HEK293T (cell line): ENCODE measurements at places on chromosomes 11 and 22.

GRCh38 chr11:27391331-27392015 lies 28.5 kb upstream of the CCDC34 start:
- no peak for DNase-seq

DNA sequence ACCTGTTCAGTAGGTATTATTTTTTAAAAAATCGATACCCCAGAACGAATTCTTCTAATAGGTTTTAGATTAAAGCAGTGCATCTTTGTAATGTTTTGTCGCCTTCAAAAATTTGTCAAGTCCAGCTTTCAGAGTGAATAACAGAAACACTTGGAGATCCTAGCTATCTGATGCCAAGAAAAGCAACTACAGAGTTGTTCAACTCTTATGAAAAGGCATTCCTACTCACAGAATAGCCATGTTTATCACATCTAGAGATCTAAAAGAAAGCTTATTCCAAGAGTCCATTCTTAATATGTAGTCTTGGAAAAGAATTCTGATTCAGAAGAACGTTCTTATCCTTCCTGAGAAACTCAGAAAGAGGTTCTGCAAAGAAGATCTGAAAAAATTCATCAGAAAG lies 268.5 kb downstream of the TTC28 start:
- no peak for DNase-seq

DNA sequence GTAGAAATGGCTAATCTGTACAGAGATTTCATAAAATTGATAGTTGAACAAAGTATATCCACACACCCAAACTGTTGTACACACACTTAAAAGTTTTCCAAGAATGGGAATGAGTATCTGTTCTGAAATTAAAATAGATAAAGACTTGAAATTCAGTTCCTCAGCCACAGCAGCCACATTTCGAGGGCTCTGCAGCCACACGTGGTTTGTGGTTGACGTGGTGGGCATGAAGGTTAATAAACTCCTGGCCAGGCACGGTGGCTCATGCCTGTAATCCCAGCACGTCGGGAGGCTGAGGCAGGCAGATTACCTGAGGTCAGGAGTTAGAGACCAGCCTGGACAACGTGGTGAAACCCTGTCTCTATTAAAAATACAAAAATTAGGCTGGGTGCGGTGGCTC lies 24.0 kb downstream of the TPST2 start:
- no peak for DNase-seq

DNA sequence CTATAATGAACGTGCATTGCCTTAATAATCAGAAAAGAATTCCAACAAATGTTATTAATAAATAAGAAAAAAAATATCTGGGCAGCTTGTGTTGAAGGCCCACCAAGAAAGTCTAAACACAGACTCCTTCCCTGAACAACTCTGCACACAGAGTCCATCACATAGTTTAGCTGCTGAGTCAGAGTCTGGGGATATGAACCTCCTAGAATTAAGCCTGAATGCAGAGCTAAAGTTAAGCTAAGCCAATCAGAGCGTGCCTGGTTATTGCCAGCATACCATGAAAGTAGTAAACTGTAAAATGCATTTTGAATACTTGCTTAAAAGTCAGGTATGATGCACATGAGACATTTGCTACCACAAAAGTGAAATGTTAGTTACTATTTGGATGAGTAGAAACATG lies 25.6 kb upstream of the TENM4 start:
- DNase-seq: no peak

DNA sequence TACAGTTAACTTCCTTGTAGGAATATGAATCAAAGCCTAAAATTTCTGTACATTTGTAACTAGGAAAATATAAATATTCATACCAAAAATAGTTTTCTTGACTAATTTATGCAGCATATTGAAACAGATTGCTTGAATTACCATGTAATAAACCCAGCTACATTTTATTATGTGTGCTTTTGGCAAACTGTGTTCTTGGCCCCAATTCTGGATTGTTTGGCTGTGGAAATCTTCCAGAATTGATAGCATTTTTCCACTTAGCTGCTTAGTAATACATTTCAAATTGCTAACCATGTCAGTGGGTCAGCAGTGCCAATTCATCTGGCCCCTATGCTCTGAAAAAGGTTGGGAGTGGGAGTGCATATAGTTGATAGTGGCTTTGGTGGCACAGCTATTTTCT lies 32.3 kb downstream of the PDHX start:
- no peak for DNase-seq

DNA sequence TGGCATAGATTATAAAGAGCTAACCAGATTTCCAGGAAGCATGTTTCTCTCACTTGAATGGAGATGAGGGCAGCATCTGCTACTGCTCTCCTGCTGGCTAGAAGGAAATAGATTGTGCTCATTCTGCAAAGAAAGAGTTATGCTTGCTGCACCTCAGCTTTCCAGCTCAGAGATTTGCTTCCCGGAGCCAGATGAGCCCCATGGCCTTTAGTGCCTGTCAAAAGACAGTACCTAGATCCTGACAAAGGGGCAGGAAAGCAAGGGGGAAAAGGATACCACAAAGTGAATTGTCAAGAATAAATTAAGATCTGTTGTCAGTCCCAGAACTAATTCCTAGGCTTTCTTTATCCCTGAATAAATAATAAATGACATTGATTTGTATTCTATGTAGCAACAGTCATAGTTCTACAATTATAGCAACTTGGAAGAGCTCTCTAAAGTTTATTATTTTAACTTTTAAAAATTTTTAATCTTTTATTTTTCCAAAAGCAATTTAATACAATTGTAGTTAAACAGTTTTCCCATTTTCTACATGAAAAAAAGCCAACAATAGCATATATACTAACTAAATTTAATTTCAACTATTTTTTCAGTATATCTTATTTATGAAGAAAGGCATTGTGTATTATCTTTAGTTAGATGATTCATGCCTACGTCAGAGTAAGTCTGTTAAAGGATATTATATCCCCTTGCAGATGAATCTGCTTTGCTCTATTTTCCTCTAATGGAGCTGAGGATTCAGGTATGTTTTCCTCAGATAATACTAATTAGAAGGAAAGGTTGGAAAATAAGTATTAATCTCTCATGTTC lies 306.1 kb upstream of the DDI1 start:
- DNase-seq: no peak

DNA sequence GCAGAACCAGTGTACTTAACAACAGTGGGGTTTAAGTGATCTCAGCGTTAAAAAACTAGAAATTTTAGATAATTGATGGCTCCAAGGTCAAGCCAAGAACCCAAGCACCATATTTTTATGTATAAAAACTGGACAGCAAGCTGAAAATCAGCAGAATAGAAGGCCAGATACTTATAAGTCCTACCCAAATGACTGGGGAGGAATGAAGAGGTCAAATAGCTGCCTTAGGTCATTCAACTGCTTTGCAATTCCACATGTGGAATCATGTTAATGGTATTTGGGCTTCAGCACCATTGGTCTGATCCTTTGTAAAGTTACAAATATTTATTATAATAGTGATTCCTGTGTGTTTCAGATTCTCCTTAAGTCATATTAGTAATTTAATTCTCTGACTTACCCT lies 108.4 kb downstream of the FAT3 start:
- DNase-seq: no peak

GRCh38 chr22:50432131-50432876 lies 42.5 kb downstream of the SBF1 start:
- DNase-seq: no peak

DNA sequence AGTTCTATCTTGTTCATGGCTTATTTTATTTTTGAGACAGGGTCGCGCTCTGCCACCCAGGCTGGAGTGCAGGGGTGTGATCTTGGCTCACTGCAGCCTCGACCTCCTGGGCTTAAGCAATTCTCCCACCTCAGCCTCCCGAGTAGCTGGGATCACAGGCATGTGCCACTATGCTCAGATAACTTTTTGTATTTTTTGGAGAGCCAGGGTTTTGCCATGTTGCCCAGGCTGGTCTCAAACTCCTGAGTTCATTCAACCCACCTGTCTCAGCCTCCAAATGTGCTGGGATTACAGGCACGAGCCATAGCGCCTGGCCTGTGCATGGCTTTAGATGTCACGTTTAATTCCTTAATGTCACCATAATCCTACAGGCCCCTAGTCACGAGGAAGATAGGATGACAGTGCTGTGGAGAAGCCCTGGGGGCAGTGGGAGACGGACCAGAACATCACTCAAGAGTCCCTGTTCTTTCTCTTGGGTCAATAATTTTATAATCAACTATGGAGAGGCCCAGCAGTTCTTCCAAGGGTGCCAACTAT lies 99.5 kb downstream of the RDX start:
- no peak for DNase-seq

GRCh38 chr22:22865311-22866072 lies 22.1 kb upstream of the IGLL5 start:
- no peak for DNase-seq

DNA sequence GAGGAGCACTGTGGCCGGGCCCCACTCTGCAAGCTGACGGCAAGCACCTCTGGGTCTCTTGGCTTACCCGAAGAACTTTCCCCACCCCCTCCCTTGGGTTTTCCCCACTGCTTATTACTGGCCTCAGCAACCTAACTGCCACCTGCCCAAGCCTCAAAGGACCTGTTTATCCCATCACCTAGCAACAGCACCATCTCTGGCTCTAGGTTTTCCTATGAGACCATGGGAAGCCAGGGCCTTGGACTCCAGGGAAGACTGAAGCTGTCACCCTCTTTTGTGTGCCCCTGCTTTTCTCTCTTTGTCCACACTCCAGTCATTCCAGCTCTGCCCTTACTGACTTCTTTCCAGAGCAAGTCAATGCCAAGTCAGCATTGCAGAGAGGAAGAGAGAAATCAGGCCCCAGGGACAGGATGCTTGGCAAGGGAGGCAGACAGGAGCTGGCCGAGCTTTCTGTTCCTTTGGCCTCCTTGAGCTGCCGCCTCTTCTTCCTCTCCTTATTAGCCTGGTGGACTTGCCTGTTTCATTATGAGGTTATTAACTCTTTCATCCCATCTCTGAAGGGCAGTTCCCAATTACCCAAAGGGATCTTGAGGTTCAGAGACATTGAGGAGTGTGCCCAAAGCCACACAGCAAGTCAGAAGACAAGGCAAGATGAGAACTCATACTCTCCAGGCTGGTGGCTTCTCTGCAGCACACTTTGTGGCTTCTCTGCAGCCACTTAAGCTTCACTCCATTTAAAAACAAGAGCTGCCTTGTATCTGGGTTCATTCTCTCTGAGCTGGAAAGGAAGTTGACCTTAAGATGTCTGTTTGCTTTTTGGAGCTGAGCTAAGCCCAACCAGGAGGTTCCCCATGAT lies at the start of gene SMIM35:
SMIM35 (minus strand) TSS at position 51 of the 856 bp plus-strand sequence. CDS start 206 bp downstream, outside the sequence.
- no peak for DNase-seq

DNA sequence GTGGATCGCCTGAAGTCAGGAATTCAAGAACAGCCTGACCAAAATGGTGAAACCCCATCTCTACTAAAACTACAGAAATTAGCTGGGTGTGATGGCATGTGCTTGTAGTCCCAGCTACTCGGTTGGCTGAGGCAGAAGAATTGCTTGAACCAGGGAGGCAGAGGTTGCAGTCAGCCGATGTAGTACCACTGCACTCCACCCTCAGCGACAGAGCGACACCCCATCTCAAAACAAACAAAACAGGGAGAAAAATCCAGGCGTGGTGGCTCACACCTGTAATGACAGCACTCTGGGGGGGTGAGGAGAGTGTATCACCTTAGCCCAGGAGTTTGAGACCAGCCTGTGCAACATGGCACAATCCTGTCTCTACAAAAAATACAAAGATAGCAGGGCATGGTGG lies 802.3 kb upstream of the ARHGAP42 start:
- no peak for DNase-seq

DNA sequence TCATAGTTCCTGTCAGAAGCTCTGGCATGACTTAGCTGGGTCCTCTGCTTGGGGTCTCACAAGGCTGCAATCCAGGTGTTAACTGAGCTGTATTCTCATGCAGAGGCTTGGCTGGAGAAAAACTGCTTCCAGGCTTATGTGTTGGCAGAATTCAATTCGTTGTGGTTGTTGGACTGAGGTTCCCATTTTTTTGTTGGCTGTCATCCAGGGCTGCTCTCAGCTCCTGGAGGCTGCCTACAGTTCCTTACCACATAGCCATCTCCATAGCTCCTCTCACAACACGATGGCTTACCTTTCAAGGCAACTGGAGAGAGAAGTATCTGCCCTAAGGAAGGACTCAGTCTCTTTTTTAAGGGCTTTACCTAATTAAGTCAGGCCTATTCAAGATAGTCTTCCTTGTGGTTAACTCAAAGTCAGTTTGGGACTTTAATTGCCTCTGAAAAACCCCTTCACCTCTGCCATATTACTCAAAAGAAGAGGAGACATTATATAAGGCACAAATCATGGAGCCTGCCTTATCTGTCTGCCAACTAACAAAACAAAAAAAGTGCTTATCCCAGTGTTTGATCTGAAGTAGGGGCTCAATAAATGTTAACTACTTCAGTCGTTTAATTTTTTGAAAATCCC lies 35.2 kb downstream of the OR2AG2 start:
- no peak for DNase-seq

DNA sequence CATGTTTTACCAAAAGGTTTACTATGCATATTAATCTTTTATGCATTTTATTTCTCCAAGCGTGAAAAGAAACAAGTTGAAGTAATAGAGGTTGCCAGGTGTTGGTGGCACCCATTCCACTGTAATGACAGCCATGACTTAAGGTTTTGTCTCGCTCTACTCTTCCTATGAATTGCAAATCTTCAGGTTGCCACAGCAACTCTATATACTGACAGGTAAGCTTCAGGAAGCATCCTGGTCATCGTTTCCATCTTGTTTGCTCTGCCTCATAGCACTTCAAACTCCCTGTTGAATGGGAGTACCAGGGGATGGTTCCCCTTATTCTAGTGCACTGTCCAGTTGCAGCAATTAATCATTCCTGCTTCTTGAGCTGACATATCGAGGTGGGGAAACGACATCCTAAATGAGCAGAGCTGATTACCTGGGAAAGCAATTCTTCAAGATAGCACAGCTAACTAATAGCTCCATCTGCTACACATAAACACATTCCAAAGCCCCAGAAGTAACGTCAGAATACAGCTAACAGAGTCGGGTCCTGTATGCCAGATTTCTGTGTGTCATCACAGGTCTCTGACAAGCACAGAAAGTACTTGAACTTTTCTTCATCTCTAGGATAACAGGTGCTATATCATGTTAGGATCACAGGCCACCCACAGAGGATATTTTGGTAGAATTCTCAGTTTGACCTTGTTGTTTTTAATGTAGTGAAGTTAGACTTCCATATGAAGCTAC lies 80.3 kb downstream of the CADM1 start:
- DNase-seq: no peak

- peak; percentile 67 for DNase-seq
These were observed 450 bp upstream of the BCL2L13 start for GRCh38 chr22:17638182-17638431.

- DNase-seq: no peak
These were observed 1134.1 kb upstream of the CCDC90B start for GRCh38 chr11:84420271-84420670.

- no peak for DNase-seq
These were observed 65.8 kb downstream of the PACSIN2 start for GRCh38 chr22:42949159-42949558.

- no peak for DNase-seq
These were observed 67.5 kb downstream of the PACSIN2 start for GRCh38 chr22:42947211-42947990.

- DNase-seq: no peak
These were observed 114.0 kb downstream of the ABTB2 start for GRCh38 chr11:34243600-34244464.

GRCh38 chr11:43686207-43686606 lies 5.7 kb downstream of the HSD17B12 start:
- DNase-seq: no peak

GRCh38 chr11:91825777-91826176 lies 398.8 kb upstream of the FAT3 start:
- DNase-seq: no peak

- DNase-seq: no peak
These were observed 38.9 kb upstream of the CCDC89 start for GRCh38 chr11:85724748-85725465.
